ENCODE measurements at places on chromosomes 12 and 14.

DNA sequence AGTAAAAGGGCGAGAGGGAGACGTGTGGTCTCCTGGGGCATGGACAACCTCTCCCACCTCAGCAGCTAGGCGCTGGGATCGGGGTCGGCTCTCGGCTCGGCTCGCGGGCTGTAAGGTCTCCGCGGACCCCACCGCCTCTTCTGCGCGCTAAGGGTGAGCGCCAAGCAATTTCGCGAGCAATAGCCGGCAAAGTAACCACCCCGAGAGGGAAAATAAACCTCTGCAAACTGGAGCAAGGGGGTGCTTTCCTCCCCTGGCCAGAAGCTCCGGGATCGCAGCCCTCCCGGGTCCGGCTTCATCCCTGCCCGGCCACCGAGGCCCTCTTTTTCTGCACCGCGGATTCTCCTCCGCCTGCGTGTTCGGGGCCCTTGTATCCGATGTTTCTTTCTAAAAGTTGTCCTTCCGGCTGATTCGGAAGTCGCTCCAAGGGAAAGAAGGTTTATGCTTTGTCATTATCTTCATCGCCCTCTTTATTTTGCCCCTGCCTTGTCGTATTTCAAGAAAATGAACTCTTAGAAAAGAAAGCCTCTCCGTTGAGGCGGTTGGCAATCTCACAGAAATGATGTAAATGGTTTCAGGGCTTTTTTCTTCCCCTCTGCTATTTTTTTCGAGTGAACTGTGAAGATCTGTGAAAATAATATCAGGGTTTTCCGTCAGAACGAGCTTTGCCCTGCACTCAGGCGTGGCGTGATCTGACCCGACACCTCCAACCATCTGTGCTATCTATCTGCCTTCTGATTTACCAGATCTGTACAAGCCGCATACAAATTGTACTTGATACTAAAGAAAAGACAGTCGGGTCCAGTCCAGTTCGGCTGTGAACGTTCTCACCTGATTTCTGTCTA, 1.7 kb upstream of the SIX6 start:
- DNase-seq = no peak

DNA sequence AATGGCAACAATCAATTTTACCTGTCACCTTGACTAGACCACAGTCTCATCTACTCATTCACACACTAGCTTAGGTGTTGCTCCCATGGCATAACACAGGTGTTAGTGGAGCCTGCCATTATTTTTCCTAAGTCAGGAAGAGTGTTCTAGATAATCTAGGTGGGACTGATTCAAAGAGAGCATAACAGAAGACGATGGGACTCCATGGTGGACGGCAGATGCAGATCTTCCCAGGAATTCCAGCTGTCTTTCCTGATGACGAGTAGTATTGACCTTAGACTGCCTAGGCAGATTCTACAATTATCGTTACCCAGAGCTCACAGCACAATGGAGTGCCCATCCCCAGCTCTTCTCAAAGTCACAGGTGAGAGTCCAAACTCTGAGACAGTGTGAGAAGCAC, 589.0 kb downstream of the TMEM121 start:
- no peak for DNase-seq

GRCh38 chr12:4958697-4959375, 49.1 kb downstream of the KCNA1 start:
- no peak for DNase-seq

DNA sequence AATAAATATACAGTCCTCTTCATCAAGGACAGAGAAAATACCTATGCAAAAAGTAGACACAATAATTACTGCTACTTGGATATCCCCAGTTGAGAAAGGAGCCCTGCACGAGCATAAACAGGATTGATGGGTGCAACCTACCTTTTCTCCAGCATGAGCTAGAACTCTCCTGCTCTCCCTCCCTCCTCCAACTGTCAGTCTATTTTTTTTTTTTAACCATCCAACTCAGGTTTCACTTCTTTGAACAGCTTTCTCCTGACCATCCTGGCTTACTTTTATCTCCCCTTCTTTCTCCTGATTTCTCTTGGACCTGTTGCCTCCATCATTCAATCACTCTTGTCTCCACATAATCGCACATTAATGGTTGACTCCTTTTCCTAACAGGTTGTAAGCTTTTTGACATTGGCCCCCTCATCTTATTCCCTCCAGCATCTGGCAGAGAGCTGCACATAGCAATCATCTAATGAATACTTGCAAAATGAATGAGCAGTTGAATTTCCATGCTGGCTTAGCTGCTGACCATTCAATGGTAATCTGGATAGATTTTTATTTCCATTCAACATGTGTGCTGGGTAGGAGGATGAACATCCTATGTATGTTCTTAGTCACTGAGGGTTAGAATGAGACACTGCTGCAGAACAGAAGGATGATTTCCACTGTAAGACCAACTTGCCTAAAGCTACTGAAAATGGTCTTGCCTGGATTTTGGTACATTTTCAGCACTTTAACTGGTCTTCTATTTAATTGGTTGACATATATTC, 24.4 kb downstream of the MYBPC1 start:
- no peak for DNase-seq

DNA sequence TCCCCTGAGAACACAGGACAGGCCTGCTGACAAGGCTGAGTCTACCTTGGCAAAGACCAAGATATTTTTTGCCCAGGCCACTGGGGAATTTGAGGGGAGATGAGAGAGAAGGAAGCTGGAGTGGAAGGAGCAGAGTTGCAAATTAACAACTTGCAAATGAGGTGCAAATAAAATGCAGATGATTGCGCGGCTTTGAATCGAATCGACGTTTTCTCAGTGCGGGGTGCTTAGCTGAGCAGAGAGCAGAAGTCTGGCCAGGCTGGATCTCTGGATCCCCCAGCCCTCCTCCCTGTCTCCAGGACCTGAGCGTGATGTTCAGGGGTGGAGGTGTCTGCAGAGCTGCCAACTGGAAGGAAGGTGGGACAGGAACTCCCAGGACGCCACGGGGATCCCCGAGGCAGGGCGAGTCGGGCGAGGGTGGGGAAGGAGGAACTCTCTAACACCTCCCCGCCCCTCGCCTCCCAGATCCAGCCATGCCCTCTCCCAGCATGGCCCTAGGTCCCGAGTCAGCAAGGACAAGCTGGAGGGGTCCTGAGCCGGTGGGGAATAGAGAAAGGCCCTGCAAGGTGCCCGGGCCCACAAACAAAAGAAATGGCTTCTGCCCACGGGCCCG, 527 bp upstream of the CARMIL3 start:
- no peak for DNase-seq

GRCh38 chr12:129984106-129984505, 80.3 kb upstream of the TMEM132D start:
- DNase-seq = no peak

- DNase-seq = no peak
Observed at GRCh38 chr14:56794557-56795283, 15.6 kb downstream of the OTX2 start.

- peak; percentile 7 for DNase-seq
Observed at GRCh38 chr12:112116232-112117060, 7.9 kb upstream of the NAA25 start.

GRCh38 chr12:62898526-62898925, 36.4 kb downstream of the PPM1H start:
- no peak for DNase-seq

- no peak for DNase-seq
Observed at GRCh38 chr14:22606380-22606779, 8.3 kb downstream of the ABHD4 start.

GRCh38 chr14:101048766-101049165, 145.2 kb upstream of the RTL1 start:
- no peak for DNase-seq

GRCh38 chr14:73295198-73295796, 58.0 kb downstream of the PAPLN start:
- peak; percentile 27 for DNase-seq

DNA sequence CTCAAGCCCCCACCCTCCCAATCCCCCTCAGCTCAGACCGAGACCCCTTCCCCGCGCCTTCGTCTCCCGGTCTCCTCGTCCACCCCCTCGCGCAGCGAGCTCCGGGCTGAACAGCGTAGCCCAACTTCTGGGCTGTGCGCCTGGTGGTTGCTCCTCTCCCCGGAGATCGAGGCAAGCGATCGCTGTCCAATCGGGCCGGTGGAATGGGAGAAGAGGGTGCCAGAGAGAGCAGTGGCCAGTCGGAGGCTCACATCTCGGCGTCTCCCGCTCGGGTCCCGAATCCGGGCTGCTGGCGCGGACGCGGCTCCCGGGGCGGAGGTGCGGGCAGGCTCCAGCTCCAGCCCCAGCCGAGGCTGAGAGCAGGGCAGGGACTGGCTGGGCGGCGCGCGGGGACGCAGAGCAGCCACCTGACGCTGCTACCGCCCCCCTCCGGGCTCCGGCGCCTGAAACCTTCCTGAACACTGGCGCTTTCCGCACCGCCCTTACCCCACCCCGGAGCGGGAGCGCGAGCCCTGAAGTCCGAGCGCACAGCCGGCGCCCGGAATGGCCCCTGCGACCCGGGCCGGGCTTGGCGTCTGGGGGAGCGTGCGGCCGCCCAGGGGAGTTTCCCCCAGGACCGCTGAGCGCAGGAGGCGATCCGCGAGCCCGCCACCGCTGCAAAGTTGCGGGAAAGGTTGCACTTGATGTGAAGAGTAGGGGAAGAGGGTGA, 508 bp upstream of the KCNH5 start:
- no peak for DNase-seq

DNA sequence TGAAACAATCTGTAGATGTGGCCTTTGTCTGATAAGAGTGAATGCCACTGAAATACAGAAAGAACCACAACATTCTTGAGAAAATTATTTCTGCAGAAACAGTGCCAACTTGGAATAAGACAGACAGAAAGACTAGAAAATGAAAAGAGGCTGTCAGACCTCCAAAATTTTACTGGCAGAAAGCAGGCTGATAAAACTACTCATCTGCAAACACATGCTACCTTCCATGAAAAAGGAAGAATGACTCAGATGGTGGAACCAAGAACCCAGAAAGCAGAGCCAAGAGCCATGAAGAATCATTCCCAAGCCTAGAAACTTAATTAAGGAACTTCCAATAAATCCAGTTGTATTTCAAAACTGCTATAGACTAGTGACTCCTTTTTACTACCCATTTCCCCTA, 31.9 kb upstream of the OSBPL8 start:
- no peak for DNase-seq

GRCh38 chr14:102318781-102319276, 717 bp upstream of the ZNF839 start:
- DNase-seq = no peak

GRCh38 chr14:68871392-68871791, 78.5 kb upstream of the ZFP36L1 start:
- no peak for DNase-seq

- DNase-seq = no peak
Observed at GRCh38 chr14:22808388-22809209, 6.6 kb downstream of the SLC7A7 start.

GRCh38 chr12:57242329-57242690, 8.7 kb downstream of the STAC3 start:
- no peak for DNase-seq

- no peak for DNase-seq
Observed at GRCh38 chr12:19191563-19191962, 62.0 kb downstream of the PLEKHA5 start.

DNA sequence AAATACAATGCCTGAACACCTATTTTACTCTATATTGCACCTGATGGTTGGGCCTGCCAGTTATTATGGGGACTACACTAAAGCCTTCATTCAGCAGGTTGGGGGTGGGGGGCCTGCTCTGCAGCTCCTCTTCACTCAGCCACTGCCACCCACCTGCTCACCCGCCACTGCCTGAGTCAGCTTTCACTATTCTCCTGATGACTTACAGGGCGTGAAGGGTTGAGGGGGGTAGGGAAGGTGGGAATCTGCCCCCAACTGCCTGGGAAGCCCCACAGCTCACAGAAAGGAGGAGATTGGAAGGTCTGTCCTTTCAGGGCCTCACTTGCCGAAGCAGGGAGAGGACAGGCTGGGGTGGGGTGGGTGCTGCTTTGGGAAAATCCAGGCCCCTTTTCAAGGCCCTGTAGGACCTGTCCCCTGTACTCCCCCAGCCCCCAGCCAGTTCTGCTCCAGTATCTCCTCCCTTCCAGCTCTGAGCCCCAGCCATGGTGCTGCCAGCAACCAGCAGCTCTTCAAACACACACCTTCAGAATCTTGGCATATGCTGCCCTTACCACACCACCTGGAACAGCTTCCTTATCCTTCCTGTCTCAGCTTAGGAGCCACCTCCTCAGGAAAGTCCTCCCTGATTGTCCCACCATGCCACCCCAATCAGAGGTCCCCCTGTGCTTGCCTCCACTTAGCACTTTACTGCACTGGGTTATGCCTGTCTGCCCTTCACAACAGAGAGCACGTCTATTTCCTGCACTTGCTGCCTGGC, 33.1 kb downstream of the IRF2BPL start:
- DNase-seq = no peak

GRCh38 chr14:52351233-52352060, 37.3 kb downstream of the PTGER2 start:
- no peak for DNase-seq

DNA sequence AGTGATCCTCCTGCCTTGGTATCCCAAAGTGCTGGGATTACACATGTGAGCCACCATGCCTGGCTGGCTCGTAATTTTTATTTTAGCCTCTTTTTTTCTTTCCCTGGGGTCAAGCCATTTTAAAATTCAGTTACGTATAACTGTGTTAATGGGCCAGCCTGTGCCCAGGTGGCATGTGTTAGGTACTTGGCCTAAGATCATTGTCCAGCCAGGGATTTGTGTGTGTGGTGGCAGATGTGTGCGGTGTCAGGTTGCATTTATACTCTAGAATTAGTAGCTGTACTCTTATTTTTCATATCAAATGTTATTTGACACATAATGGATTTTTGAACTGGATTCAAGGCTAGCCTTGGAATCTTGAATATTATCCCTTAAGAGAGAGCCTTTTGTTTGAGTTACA, 69.3 kb downstream of the FBXO34 start:
- DNase-seq = no peak

DNA sequence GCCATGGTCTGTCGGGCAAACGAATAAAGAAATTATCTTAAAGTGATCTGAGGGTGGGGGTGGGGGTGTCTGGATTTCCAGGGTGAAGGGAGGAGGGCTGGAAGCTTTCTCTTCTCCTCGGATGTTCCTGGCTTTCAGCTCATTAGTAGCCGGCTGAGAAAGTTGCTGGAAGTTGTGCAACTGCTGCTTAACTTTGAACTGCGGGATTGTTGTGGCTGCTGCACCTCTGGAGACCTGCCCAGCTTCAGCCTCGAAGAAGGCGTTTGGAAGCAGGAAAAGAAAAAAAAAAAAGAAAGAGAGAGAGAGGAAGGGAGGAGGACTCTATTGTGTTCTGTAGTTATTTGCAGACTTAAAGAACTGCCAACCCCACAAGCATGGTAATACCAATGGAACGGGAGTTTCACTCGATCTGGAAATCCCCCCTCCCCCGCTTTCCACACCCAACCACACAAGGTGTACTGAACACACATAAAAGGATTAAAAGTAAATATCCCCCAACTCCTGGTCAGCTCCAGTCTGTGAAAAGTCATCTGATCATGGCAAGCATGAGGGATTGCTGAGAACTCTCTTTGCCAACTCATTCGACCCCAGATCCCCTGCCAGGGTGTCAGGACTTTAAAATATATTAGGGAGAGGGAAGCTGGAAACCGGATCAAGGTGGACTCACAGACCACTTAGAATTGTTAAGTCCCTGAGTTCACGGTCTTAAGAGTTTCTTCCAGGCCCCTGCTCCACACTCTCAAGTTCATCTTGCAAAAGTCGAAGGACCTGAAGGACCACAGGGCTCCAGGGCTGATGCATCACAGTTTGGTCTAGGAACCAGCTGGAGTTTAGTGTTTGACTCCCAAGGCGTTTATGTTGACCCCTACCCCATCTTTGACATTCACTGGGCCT, at the start of gene RASSF9:
Gene RASSF9, minus strand, starts transcription at position 213 of the 894 bp plus-strand sequence. Its CDS starts 208 bp downstream, at position 5.
- DNase-seq = no peak
